ENCODE measurements at places on chromosomes 7 and 10. TPM values are rescaled to one million over a fixed set of nuclear protein-coding genes. Genes with fewer than 3 reads are reported as not detected.

GRCh38 chr7:106372595-106373318 is 88.0 kb upstream of the NAMPT start:
- ATAC-seq, result no peak

DNA sequence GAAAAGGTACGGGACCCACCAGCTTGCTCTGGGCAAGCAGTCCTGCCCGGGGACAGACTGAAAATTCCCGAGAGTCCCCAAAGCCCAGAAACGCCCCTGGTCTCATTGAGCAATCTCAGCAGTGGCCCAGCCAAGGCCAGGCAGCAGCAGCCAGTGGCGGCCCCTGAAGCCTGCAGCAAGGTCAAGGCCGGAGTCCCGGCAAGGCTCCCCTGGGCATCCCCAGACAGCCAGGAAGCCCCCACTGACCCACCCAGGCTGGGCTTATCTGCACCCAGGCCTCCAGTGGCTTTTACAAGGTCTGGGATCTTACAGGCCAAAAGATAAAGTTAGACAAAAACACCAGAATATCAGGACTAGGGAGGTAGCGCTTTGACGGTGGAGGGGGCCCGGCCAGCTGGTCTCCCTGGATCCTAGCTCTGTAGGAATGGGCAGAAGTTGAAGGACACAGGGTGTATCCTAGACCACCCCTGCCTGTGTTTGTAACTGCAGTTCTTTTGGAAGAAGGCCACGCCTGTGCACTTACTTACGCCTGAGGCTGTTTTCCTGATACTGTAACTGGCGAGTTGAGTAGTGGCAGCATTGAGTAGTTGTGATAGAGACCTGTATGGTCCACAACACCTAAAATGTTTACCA is 130.5 kb upstream of the NPS start:
- no peak for ATAC-seq

GRCh38 chr10:120051671-120052070 is 159.1 kb downstream of the SEC23IP start:
- no peak for ATAC-seq

Gene SPDYE2B
- not detected for total RNA-seq

Data from activated T-helper 17 cell treated with anti-CD3 and anti-CD28 coated beads, Interleukin-2, amount 50 U/mL, for 72 hours (primary cell).